GM13976 (cell line): ENCODE measurements at places on chromosomes 16 and 17.

DNA sequence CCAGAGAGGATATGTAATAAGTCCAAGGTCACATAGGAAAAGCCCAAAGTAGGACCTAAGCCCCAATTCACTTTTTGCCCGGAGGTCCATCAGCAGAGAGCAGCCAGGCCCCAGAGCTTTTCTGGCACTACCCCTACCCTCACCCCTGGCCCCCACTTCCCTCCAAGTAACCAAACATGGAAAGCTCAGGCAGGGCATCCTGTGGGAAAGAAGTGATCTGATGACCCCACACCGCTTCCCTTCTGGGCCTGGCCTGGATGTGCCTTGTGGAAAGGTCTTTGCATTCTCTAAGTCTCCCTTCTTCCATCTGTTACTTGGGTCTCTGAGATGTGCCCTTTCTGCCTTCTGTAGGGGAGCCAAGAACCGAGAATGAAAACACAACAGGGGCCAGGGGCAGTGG, 136.9 kb downstream of the TMEM132E start:
- DNase-seq: no peak

DNA sequence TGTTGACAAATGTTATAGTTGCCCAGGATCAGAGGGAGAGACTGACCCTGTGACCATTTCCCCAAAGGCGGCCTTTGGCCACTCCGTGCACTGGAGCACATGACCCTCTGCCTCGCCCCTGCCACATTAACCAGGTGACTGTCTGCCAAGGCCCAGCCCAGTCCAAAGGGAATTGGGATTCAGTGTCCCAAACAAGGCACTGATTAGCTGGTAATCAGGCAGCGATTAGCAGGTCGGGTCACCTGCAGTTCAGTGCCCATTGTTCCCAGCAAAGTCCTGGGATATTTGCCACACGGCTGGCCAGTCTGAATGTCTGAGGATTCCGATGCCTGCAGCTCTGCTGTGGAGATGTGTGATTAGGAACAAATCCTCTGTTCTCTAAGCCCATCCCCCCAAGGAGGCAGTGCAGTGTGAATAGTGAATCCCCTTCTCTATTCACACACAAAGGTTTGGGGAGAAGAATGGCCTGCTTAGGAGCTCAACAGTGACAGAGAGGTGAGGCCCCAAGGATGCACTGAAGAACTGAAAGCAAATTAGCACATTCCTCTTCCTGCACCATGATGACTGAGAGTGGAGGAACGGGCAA, 123.1 kb upstream of the MAF start:
- no peak for DNase-seq

GRCh38 chr16:71807905-71808592, 585 bp downstream of the AP1G1 start:
- peak; percentile 62 for DNase-seq

DNA sequence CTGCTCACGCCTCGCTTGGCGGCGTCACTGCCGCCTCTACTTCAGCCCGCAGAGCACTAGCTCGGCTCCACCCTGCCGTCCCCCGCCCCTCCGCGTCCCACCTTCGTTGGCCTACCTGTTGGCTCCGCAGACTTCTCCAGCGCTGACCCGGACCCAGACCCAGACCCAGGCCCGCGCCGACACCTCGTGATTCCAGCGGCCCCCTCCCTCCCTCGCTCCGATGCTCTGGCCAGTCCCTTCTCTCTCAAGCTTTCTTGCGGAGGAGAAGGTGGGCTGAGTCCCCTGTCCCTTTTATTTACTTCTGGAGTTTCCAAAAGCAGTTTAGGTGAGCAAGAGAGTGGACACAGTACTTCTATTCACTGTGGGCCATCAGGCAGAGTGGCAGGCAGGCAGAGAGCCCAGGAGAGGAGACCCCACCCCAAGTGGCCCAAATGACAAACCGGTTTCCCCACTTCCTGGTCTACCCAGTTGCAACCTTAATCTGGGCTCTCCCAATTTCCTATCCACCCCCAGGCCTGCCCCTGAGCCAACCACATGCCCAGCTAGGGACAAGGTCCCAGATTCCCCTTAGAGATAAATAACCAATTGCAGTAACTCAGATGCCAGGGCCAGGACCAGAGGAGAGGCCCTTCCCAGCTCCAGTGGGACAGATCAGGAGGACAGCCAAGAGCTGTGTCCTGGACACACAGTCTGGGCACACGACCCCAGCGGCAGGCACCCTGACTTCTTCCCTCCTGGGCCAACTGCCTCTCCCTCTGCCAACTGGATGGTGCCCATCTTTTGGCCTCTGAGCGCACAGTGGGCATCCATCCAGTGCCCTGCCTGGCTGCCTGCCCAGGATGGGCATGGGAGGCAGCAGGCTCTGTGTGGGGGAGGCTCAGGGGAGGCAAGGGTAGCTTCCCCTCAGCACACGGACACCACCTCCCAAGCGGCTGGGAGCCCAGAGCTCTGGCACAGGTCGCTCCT, 1.2 kb upstream of the SRCIN1 start:
- DNase-seq: no peak

DNA sequence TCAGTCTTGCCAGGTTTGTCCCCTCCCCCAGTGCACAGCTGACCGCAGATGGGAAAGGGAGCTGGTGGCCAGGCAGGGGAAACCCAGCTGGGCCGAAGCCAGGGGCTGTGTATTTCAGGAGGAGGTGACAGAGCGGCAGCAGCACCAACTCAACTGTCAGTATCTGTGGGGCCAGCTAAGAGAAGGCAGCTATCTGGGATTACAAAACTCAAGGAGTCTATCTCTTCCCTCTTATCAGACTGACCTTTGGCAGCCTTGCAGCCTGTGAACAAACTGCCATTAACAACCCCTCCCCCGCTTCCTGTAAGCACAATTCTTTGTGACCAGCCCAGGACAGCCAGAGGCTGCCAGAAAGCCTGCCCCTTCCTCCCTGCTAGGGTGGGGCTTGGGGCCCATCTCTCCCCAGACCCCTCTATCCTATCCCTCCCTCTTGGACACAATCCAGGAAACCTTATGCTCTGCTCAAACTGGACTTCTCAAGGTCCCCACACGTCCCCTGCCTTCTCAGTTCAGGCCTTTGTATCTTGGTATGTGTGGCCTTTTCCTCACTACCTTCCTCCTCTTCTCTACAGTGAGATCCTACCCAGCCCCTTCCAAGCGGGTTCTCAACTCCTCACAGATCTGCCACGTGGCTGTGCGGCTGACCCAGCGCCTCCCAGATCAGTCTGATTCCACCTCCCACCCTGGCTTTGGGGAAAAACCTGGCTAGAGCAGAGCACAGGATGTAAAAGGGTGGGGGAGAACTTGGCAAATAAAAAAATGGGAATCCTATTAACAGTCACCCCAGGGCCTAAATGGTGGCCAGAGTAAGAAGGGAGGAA, 10.5 kb downstream of the ST3GAL2 start:
- peak; percentile 73 for DNase-seq

- DNase-seq: no peak
Observed at GRCh38 chr16:5918567-5919130, 821.1 kb upstream of the EEF2KMT start.

- DNase-seq: no peak
Observed at GRCh38 chr17:49525831-49526741, 31.0 kb downstream of the NGFR start.

- DNase-seq: no peak
Observed at GRCh38 chr16:71524566-71525553, 1.4 kb upstream of the CHST4 start.

GRCh38 chr17:6142701-6143100, 72.5 kb downstream of the WSCD1 start:
- DNase-seq: no peak

GRCh38 chr17:28219771-28220170, 99.2 kb upstream of the TMEM97 start:
- DNase-seq: no peak

- no peak for DNase-seq
Observed at GRCh38 chr16:50505714-50506542, 42.3 kb upstream of the NKD1 start.

- DNase-seq: no peak
Observed at GRCh38 chr17:74579900-74580299, 12.2 kb downstream of the CD300LD start.

DNA sequence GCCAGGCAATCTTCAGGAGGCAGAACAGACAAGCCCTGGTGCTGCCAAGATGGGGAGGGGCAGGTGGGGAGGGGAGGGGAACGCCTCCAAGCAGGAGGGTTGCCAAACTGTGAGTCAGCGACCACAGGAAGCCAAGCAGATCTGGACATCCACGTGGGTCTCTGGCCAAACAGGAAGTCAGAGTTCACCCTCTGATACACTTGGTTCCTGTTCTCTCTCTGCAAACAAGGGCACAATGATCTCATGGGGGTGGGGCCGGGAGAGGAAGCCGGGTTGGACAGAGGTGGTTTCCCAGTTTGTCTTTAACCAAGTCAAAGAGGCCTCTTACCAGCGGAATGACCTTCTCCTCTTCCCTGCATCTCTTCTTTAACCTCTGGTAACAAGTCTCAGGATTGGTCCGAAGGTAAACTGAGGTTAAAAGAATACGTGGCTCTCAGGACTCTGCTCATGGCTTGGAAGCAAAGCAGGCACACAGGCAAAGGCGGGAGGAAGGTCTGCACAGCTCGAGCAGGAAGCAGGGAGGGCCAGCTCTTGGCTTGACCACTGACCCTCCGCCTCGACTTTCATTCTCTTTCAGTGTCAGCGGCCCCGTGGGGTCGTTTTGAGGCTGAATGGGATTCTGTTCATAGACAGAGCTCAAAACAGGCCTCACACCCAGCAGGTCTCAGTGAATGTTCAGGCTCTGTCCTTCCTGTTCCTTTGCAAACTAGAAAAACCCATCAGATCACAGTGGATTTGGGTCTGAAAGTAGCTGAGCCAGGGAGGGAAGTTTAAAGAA, 32.9 kb downstream of the TK2 start:
- DNase-seq: peak; percentile 96

DNA sequence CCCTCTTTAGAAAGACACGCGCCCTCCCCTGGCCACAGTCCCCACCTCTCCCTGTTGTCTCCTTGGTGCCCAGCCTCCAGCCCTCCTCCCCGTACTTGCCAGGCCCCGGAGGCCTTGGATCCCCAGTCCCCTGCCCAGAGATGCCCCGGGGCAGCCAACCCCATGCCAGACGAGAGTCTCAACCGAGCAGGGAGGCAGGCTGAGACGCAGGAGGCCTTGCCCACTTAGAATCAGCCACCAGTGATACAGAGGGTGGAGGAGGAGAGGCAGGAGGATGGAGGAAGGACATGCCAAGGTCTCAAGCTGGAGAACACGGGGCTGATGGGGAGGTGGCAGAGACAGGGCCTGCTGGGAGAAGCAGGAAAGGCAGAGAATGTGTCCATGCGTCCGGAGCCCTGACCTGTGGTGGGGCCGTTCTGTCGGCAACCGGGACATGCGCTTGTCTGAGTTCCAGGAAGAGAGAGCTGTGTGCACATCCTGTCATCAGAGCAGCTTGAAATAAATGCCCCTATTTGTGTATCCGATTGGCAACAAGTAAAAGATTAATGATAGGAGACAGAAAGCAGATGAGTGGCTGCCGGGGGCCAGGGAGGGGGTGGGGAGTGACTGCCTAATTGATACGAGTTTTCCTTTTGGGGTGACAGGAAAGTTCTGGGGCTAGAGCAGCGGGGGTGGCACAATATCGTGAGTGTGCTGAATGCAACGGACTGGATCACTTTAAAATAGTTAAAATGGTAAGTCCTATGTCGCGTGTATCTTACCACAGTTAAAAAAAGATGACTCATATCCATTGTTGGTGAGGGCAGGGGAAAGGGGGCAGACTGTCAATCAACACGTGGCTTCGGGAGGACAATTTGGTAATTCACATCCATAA, 44.7 kb upstream of the MEAK7 start:
- no peak for DNase-seq

GRCh38 chr17:27654654-27655524, 23.9 kb downstream of the LGALS9 start:
- DNase-seq: peak; percentile 90

DNA sequence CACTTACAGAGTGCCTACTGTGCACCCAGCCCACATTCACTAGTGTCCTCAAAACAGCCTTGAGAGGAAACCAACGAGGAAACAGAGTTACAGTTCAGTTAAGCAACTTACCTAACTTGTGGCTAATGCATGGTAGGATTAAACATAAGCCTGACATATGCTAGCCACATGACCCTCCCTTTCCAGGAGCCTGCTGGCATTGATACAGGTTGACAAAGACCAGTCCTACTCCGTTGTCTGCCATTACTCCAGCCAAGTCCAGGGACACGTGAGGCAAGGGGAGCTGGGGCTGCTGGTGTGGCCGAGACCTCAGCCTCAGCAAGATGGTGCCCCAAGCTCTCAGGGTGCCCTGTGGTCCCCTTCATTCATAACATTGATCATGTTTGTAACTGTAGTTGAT, 37.9 kb downstream of the SNX20 start:
- no peak for DNase-seq

DNA sequence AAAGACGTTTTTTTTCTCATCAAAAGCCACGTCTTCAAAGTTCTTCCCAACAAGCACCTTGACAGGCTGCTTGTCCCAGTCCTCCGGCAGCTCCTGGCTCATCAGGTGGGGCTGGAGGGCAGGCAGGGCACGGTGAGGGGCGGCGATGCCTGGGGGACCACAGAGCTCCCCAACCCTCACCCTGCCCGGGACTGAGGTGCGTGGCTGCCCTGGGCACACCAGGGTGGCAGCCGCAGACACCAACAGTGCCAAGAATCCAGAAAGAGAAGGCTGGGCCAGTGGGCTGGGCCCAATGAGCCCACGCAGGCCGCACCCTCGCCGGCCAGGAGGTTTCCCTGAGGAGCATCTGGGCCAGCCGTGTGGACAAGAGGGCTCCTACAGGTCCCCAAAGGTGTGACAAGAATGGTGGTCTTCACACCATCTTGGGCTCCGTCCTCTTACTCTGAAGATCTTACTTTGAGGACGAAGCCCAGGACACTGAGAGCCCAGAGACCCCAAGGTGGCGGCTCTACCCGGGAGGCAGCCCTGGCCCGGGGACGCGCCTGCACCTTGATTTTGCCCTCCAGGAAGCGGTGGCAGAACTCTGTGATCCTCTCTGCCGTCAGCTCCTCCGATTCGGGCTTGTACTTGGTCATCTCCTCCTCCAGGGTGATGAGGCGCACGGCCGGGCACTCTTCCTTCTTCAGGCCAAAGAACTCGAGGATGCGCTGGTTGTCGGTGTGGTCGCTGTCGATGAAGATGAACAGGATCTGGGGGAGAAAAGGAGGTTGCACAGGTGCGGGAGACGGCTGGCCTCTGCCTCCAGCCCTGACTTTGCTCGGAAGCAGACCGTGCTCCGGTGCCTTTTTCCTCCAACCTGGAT, 11.3 kb upstream of the PPP1R27 start:
- no peak for DNase-seq
